Esophagus mucosa (tissue), 1 donor: ENCODE measurements at places on chromosomes 5 and 9. TPM values are rescaled to one million over a fixed set of nuclear protein-coding genes. Genes with fewer than 3 reads are reported as not detected.

Gene GNA14
- 0.60 TPM for total RNA-seq

Gene CDH6
- total RNA-seq = 0.60 TPM

Gene KIF20A
- 21.2 TPM for total RNA-seq

Gene LRRC19
- total RNA-seq = 0.08 TPM

Gene ADAMTS13
- total RNA-seq = 0.92 TPM

Gene RASGRF2
- total RNA-seq = 1.1 TPM

Gene ZNF622
- 15.5 TPM for total RNA-seq

Gene FGFR4
- 2.7 TPM for total RNA-seq
